Ascending aorta (tissue), 2 donors: ENCODE measurements at places on chromosomes 16 and 17. TPM values are rescaled to one million over a fixed set of nuclear protein-coding genes. Genes with fewer than 3 reads are reported as not detected.

The C16orf89 gene
- 4.6 TPM for total RNA-seq

The ABCA8 gene
- total RNA-seq, result 69.6 TPM

The APRT gene
- 305 TPM for total RNA-seq

DNA sequence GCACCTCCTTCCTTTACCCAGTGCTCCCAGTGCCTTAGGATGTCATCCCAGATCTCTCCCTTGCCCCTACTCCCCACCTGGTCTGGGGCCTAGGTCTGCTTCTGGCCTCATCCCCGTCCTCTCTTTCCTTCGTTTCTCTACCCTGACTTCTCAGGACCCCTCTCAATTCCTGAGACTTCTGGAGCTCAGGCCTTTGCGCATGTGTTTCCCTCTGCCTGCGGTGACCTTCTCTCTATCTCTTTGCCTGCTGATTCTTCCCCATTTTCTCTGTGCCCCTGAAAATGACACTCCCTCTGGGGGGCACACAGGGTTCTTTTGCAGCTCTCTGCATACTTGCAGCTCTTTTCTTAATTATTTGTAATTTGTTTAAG lies 13.5 kb downstream of the ADORA2B start:
- no peak for DNase-seq

The SCNN1B gene
- 16.1 TPM for total RNA-seq

- DNase-seq, result no peak
These were observed 36.3 kb downstream of the SOST start for GRCh38 chr17:43722269-43722619.

The SDF2 gene
- 51.9 TPM for total RNA-seq

GRCh38 chr17:9238340-9239245 lies 217.3 kb downstream of the NTN1 start:
- no peak for DNase-seq

DNA sequence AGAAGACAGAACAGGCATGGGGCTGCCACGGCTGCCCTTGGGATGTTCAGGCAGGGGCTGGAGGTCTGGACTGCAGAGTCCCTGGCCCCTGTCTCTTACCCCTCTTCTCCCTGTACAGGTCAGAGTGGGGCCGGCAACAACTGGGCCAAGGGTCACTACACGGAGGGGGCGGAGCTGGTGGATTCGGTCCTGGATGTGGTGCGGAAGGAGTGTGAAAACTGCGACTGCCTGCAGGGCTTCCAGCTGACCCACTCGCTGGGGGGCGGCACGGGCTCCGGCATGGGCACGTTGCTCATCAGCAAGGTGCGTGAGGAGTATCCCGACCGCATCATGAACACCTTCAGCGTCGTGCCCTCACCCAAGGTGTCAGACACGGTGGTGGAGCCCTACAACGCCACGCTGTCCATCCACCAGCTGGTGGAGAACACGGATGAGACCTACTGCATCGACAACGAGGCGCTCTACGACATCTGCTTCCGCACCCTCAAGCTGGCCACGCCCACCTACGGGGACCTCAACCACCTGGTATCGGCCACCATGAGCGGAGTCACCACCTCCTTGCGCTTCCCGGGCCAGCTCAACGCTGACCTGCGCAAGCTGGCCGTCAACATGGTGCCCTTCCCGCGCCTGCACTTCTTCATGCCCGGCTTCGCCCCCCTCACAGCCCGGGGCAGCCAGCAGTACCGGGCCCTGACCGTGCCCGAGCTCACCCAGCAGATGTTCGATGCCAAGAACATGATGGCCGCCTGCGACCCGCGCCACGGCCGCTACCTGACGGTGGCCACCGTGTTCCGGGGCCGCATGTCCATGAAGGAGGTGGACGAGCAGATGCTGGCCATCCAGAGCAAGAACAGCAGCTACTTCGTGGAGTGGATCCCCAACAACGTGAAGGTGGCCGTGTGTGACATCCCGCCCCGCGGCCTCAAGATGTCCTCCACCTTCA lies 11.7 kb downstream of the TUBB3 start:
- DNase-seq, result no peak

DNA sequence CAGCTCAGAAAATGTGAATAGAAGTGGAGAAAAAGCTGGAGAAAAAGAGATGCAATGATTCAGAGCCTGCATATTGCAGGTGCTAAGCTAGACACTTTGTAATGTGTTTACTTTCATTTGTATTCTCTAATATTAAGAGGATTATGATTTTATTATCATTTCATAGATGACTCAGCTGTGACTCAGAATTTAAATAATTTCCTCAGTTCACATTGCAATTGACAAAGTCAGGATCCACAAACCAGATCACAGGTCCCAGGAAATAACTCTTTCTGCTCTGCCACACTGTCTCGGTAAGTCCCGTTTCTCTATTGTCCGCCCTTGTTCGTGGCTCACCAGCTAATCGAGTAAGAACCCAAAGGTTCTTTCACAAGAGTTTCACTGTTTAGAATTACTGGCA lies 235.4 kb upstream of the MON1B start:
- DNase-seq, result no peak

- no peak for DNase-seq
These were observed 3.0 kb downstream of the ENGASE start for GRCh38 chr17:79077587-79077986.

GRCh38 chr16:82136956-82137821 lies 32.8 kb downstream of the MPHOSPH6 start:
- DNase-seq, result no peak

GRCh38 chr16:80051040-80051439 lies 450.5 kb upstream of the MAF start:
- DNase-seq, result no peak

The SPIRE2 gene
- total RNA-seq, result not detected

GRCh38 chr16:22357635-22357971 lies 16.8 kb downstream of the CDR2 start:
- no peak for DNase-seq

The OR1D2 gene
- total RNA-seq, result not detected

DNA sequence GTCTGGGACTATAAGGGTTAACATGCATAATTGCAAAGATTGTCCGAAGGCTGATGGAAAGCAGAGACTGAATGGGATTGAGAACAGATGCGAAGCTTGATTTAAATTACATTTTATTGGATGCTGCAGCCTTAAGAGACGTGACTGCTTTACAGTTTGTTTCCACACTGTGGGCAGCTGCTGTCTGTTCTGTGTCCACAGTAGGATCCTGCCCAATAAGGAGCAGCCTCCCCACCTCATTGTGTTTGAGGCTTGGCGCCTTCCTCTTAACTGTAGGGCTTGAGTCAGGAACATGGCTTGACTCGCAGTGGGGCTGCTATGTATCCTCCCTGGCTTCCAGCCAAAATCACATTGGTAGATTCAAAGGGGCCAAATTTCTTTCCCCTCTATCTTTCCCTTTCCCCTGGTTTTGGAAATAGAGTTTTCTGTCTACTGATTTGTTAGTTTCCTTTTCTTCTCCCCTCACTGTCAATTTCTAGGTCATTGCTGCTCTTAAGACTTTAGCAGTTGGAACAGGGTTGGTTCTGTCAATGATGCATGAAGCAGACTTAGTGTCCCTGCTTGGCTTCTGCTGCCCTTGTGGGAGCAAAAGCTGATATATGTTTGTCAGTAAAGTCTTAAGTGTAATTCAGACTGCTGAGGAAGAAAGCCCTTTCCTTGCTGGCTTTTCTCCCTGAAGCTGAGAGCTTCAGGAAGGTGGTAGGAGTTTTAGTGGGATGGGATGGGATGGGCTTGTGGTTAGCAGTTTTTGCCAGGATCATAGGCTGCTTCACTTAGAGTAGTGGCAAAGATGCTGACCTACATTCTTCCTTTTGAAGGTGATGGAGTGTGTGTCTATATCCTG lies 5.0 kb upstream of the RARA start:
- peak; percentile 63 for DNase-seq

DNA sequence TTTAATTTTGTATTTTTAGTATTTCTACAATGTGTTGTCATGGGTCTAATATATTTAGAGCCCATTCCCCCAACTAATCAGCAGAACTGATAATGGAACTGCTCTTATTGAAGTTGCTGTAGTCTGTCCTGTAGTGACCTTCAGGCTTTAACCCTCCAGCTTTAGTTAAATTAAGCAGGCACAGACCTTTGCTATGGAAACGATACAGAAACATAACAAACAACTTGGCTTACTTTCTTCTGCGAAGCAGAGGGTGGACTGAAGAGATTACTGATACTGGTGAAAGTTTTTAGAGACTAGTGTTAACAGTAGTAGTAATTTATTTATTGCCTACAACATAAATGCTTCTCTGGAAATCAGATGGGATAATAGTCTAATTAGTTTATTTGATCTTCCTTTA lies 61.4 kb downstream of the NFATC3 start:
- no peak for DNase-seq

DNA sequence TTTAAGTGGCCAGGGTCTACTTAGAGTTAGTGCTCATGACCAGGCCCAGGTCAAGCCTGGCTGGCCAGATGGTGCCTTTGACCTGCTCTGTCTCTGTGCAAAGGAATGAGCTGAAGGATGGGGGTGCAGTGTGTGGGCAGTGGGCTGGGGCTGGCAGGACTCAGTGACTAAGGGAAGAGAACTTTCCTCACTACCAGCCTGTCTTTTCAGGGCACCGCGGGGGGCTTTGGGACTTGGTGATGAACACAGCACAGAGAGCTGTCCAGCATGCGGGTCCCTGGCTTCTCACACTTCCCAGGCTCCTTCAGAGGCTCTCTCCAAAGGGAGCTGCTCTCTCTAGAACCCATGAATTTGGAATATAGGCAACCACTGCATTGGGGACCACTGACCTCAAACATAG lies 43.0 kb upstream of the STH start:
- no peak for DNase-seq

DNA sequence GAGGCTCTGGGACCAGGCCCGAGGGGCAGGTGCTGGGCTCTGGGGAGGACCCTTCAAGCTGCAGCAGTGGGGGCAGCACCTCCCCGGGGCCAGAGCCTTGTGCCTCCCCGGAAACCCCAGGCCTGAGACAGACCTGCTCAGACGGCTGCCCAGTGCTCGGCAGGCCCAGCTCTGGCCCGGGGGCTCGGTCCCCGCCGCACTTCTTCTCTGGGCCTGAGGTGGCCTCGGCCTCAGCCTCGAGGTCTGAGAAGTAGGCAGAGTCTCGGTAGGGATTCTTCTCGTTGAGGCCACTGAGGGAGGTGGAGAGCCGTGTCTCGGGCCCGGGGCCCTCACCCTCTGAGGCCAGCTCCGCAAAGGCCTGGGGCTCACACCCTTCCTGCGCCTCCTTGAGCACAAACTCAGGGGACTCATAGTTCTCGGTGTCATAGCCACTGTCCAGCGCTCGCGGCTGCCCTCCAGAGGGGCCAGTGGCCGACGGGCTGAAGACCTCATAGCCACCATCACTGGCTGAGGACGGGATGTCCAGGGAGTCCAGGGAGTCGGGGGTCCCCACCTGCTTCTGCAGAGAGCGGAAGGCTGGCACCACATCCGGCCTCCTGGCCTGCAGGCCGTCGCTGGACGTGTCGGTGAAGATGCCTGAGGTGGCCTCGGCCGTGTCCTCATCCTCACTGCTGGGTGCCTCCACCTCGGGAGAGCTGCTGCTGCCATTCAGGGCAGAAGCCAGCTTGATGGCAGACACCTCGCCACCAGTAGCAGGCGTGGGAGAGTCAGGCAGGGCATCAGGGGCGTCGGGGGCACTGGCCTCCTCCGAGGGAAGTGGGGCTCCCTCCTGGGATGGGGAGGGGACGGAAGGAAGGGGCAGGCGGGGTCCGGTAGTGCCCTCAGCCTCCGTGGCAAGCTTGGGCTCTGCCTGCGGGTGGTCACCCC lies 44.3 kb upstream of the PVALEF start:
- DNase-seq, result no peak

DNA sequence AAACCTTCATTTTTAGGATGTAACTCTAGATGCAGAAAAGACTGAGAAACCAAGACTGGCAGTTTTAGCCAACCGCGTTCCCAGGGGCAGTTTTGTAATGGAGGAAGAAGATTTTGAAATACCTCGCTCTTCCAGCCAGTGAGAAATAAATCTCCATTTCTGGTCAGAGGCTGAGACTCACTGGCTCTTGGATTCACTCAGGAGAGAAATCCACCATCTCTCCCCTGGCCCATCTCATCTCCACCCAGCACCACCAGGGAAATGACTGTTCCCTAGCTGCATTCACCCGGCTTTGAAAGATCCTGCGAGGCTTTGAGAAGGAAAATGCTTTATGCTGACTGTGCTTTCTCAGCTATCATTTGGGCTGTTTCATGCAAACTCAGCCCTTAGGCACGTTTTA lies 185.2 kb downstream of the SOX9 start:
- no peak for DNase-seq

The TNK1 gene
- total RNA-seq, result 0.43 TPM

DNA sequence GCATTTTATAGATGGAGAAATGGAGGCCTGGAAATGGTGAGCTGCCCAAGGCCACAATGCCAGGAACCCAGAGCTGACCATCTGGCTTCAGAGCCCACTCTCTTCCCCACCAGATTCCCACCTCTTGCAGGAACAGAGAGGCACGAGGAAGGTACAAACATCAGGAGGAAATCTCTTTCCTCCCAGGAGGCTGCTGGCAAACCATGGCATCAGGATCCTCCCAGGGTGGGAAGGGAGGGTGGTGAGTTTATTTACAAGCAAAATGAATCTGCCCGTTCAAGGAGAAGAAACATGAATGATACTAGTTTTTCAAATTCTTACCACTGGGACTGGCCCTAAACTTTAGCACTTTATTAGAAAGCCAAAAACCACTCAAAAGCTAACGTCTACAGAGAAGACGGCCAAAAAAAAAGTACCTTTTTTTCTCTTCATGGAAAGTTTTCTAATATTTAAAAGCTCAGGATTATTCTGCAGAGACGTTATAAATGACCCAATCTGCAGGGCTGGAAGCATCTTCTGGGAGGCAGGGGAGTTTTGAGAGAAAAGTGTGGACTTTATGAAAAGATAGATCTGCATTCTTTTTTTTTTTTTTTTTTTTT lies 79.1 kb downstream of the NXN start:
- no peak for DNase-seq

DNA sequence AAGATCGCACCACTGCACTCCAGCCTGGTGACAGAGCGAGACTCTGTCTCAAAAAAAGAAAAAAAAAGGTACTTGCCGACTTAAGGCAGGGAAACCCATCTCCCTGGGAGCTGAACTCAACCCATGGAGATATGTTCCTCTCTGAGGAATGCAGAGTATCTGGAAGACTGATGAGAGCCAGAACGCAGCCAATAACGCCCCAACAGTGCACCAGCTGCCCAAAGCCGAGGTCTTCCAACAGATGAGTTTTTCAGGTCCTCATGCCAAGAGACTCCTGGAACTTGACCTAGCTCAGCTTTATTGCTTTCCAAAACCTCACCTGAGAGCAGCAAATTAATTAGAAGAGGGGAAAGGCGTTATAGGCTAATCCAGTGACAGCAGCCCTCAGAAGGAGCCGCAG lies 9.4 kb downstream of the ELAC2 start:
- DNase-seq, result no peak

GRCh38 chr17:75241502-75241901 lies 19.9 kb downstream of the GGA3 start:
- no peak for DNase-seq

DNA sequence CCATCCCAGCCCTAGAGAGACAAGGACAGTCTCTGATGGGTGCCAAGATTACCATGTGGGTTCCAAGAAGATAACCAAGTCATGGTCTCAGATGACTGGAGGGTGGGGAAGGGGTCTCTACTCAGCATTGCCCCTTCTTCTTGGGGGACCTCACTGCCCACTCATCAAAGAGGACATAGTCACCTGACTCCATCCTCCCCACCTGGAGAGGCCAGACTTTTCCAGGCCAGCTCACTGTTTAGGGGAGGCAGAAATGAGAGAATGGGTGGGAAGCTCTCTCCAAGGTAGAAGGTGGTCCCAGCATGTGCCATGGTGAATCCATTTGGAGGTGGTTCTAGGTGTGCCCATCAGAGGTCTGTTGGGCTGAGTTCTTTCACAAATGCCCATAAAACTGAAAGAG lies 20.7 kb upstream of the IL21R start:
- DNase-seq, result no peak

The CCL17 gene
- not detected for total RNA-seq

- no peak for DNase-seq
These were observed 27.7 kb upstream of the SLC46A1 start for GRCh38 chr17:28433721-28434120.
